Naive thymus-derived CD4-positive, alpha-beta T cell (primary cell): ENCODE measurements at places on chromosomes 7 and 10.

DNA sequence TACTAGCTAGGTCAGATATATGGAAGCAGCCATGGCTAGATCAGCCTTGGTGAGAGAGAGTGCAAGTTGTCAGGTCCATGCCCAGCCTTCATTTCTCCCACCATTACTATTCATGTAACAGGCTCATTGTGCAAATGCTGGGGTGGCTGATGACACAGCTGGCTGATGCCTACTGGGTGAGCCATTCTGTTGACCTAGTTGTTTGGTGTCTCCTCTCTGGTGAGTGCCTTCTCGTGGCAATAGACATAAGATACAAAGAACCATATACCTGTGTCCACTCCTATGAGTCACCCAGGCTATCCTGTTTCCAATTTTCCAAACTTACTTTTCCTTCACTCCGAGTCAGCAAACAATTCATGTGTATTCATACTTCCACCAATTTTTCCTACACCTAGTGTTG, 46.0 kb downstream of the ZNF25 start:
- no peaks in the 10 kb centered on the region for H3K27me3 ChIP-seq
- H3K27ac ChIP-seq, result no peak overlapping the region
- H3K4me1 ChIP-seq, result no peaks in the 10 kb centered on the region
- H3K36me3 ChIP-seq, result no peaks in the 10 kb centered on the region
- DNase-seq, result no peak

DNA sequence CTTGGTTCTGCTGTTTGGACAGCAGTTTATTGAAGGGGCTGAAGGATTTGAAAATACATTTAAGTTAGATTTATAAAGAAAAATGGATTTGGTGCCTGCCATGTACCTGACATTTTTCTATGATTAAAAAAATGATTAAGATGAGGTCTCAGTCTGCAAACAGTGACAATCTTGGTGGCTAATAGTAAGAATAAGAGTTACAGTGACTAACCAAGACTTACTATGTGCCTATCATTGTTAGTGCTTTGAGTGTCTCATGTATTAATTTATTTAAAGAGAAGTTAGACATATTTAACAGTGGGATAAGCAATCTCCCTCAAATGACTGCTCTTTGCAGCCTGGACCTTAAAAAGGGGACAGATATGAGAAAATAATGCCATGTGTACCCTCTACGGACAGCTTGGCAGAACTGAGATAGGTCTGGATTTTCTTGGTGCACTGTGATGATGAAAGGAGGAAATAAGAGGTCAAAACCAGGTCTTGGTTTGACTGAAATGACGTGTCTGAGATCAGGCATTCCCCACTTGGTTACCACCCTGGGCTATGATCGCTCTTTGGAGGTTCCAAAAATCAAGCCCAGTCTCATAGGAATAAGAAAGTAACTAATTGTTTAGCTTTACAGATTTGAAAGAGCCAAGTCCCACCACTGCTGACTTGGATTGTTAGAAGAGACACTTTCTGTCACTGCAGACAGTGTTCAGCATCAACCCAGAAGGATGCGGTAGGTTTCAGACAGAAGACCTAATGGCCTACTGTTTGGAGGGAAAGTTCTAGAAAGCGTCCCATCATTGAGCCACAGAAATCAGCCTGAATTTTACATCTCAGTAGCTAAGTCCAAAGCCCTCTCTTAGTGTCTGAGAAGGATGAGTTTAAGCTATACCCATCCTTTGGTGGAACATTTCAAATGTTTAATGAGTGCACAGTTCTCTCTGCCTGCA, 2.1 kb downstream of the CASP7 start:
- peak overlapping the region; percentile 96 for H3K4me3 ChIP-seq
- no peaks in the 10 kb centered on the region for H3K27me3 ChIP-seq
- peak; percentile 45 for DNase-seq
- no peaks in the 10 kb centered on the region for H3K36me3 ChIP-seq

- no peak overlapping the region for H3K27ac ChIP-seq
- H3K4me3 ChIP-seq, result no peak overlapping the region
- no peaks in the 10 kb centered on the region for H3K4me1 ChIP-seq
- no peak for DNase-seq
These were observed 1.2 kb downstream of the PHKG1 start for GRCh38 chr7:56091591-56091990.

DNA sequence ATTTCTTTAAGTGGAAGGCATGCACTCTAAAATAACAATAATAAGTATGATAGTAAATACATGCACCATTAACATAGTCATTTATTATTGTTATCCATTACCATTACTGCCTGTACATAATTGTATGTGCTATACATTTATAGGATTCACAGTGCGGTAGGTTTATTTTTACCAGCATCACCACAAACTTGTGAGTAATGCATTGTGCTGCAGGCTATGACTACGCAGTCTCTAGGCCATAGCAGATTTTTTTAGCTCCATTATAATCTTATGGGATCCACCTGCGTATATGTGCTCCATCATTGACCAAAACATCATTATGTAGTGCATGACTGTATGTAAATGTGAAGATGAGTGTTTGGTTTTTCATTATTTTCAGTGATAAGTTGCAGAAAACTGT, 160.0 kb downstream of the LRRC4 start:
- H3K4me1 ChIP-seq, result peaks cover 7% of the 10 kb centered on the region
- DNase-seq, result no peak
- no peaks in the 10 kb centered on the region for H3K36me3 ChIP-seq

- no peak overlapping the region for H3K27ac ChIP-seq
- no peaks in the 10 kb centered on the region for H3K4me1 ChIP-seq
- DNase-seq, result no peak
- H3K27me3 ChIP-seq, result no peaks in the 10 kb centered on the region
- no peak overlapping the region for H3K4me3 ChIP-seq
- H3K36me3 ChIP-seq, result peaks cover 3% of the 10 kb centered on the region
These were observed 1.4 kb downstream of the CCDC136 start for GRCh38 chr7:128793181-128793547.
